ENCODE measurements at places on chromosomes 7 and 10.

DNA sequence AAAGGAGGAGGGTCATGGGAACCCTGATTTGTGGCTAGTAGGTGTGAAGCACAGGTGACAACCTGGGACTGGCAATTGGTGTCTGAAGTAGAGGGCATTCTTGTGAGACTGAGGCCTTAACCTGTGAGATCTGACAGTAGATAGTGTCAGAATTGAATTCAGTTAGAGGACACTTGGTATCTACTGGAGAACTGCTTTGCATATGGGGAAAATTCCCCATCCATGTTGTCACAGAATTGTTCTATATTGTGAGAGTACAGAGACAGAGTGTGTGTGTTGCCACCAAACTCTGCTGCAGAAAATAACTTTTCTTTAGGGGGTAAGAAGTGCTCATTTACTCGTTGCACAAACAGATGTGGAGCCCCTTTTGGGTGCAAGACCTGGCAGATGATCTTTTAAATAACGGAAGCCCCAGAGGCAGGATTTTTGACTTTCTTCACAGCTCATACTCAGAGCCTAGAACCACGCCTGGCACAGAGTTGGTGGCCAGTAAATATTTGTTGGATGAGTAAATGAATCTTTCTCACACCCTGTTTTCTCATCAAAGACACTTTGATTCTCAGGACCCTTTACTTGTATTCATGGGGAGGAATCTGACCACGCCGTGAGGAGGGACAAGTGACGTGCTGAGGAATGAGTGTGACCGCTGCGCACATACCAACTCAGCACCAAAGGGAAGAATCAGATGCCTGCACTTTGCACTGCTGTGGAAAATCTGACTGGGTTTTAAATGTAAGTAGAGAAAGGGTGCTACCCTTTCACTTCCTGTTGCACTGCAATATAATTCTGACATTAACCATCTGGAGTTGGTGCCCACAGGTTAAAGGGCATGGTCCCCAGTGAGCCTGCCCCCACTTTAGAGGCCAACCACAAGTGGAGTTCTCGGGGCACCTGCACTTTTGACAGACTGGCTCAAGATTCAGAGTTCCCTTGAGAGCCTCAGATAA lies 39.2 kb upstream of the SDHAF3 start:
- DNase-seq, result no peak

GRCh38 chr10:101162677-101163076 lies 31.6 kb downstream of the TLX1 start:
- peak; percentile 27 for DNase-seq

DNA sequence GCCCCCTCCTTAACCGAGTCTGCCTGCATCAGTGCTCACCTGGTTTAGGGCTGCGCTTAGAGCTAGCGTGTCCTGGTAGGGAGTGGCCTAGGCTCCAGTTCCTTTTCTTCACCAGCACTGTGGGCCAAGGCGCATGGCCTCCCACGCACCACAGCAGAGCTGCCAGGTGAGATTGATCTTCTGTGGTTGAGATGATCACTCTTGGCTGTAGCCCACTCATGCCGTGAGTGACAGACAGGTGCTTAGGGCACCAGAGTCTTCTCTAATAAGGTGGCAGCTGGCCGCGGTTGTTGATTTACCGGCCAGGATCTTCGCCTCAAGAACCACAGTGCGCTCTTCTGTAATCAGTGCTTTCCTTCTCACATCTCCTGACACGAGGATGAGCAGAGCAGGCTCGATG lies 157.2 kb upstream of the INSYN2A start:
- no peak for DNase-seq

DNA sequence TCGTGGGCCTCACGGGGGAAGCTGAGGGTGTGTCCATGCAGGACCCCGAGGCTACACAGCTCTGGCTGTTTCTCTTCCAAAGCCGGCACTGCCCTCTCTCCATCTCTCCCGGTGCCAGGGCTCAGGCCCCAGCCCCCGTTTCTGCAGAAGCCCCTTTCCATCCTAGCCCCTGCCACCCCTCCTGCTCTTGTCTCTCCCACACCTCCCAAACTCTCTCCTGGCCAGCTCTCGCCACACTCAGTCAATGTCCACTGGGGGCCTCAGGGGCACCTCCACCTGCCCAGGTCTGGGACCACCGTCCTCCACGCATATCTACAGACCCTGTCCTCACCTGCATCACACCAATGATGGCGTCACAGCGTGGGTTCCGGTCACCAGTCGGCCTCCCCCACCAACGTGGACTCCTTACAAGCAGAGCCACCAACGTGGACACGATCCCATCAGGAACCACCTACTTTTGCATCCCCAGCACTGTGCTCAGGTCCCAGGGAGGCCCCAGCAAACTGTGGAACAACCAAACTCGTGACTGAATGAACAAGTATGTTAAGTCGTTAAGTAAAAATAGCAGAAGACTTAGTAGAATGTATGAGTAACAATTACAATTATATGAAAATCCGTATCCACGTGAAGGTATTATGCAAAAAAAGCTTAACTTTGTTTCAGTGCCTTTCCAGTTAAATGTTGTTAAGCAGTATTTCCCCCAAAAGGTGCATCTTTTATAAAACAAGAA lies 38.4 kb downstream of the DIP2C start:
- DNase-seq, result no peak

- no peak for DNase-seq
These were observed 367.8 kb upstream of the GALNT17 start for GRCh38 chr7:70763961-70764691.

DNA sequence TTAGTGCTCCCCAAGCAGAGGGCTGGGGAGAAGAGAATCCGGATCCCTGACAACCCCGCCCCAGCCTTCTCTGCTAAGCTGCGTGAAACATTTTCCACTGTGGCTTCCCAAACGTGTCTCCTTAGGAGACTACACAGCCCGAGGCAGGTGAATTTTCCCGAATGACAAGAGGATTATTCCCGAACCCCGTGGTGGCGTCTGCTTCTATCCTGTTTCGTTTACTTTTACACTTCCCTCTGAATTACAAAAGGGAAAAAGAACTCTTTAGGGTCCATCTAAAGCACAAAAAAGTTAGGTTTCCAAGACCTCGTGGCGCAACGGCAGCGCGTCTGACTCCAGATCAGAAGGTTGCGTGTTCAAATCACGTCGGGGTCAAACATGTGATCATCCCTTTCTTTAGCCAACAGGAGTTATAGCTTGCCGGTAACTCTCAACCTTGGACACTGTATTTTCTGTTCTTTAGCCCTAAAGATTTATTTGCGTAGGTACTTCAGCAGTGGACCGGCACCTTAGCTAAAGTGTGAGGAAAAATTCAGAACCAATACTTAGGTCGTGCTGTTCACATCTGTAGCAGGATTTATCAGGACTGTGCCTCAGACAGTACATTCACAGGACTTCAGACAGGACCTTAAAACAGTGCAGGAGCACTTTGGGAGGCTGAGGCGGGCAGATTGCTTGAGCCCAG lies 3.2 kb upstream of the ZNF789 start:
- no peak for DNase-seq

- no peak for DNase-seq
These were observed 509.9 kb upstream of the GALNT17 start for GRCh38 chr7:70621954-70622600.

- DNase-seq, result no peak
These were observed 601.9 kb upstream of the GALNT17 start for GRCh38 chr7:70529914-70530585.

DNA sequence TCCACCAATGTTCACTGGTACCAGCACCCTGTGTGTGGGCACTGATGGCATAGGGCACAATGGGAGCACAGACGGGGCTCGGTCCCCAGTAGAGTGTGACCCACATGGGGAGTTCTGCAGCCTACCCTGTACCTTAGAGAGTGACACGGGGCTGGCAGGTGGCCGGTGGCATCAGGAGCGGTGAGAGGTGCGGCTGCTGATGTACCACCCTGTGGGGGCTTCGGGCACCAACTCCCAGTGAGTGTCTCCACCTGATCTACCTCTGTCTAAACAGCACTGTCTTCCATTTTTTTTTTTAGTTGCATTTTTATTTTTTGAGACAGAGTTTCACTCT lies 4.1 kb downstream of the JAKMIP3 start:
- DNase-seq, result no peak

- no peak for DNase-seq
These were observed 763.3 kb downstream of the SORCS1 start for GRCh38 chr10:106401161-106401560.

GRCh38 chr7:43142703-43143102 lies 30.3 kb downstream of the HECW1 start:
- no peak for DNase-seq

GRCh38 chr10:15472008-15472407 lies 100.9 kb upstream of the FAM171A1 start:
- DNase-seq, result no peak

DNA sequence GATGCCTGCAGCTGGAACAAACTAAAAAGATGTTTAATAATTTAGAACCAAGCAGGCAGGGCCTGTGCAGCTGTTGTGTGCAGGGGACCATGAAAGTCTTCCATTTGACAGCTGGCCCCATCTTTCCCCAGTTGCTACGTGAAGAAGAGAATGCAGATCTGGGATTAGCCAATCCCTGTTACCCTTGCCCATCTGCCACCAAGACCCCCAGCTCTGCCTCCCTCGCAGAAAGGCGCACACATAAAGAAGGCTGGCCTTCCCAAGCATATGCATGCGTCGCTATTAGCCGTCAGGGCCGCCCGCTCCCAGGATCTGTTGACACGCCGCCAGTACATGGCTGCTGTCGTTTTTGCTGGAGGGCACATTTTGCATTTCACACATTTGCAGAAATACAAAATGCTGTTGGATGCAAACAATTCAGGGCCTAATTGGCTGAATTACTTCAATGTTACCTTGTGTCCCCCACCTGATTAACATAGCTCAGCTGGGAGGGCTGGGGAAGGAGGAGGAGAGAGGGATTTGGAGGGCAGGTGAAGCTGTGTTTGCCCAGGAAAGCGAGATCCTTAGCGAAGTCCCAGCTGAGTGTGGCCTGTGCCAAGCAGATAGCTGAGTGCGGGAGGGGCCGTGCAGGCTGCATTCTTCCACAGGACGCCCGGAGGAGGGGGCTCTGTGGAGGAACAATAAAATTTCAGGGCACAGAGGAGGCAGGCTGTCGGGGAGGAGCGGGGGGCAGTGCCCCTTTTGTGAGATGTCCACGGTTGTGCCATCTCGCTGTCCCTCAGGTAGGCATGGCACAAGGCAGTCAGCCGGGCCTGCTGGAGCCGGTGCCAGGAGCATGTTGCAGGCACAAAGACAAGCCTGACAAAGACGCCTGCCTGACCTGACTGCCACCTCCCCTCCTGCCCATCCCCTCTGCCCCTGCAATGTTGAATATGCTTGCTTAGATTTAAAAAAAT lies 443.0 kb upstream of the MKI67 start:
- no peak for DNase-seq

DNA sequence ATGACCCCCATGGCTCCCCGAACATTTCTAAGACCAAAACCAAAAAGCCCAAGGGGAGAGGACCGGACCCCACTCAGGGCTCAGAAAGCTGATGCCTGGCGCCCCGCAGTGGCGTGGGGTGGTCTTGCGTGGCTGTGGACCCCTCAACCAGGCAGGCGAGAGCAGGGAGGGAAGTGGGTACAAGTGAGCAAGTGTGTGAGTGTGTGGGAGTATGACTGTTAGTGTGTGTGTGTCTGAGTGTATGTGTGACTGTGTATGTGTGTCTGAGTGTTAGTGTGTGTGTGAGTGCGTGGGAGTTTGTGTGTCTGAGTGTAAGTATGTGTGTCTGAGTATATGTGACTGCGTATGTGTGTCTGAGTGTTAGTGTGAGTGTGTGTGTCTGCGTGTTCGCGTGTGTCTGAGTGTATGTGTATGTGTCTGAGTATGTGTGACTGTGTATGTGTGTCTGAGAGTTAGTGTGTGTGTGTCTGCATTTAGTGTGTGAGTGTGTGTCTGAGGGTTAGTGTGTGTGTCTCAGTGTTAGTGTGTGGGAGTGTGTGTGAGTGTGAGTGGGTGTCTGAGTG lies 34.0 kb upstream of the INSIG1 start:
- no peak for DNase-seq

GRCh38 chr7:152866125-152866524 lies 106.6 kb downstream of the ACTR3B start:
- no peak for DNase-seq

- DNase-seq, result peak; percentile 9
These were observed 225.9 kb downstream of the PAXIP1 start for GRCh38 chr7:154777023-154777422.

- DNase-seq, result no peak
These were observed 2.0 kb upstream of the PITX3 start for GRCh38 chr10:102243309-102243708.

- no peak for DNase-seq
These were observed 184.2 kb upstream of the TMEM196 start for GRCh38 chr7:19957664-19958063.

DNA sequence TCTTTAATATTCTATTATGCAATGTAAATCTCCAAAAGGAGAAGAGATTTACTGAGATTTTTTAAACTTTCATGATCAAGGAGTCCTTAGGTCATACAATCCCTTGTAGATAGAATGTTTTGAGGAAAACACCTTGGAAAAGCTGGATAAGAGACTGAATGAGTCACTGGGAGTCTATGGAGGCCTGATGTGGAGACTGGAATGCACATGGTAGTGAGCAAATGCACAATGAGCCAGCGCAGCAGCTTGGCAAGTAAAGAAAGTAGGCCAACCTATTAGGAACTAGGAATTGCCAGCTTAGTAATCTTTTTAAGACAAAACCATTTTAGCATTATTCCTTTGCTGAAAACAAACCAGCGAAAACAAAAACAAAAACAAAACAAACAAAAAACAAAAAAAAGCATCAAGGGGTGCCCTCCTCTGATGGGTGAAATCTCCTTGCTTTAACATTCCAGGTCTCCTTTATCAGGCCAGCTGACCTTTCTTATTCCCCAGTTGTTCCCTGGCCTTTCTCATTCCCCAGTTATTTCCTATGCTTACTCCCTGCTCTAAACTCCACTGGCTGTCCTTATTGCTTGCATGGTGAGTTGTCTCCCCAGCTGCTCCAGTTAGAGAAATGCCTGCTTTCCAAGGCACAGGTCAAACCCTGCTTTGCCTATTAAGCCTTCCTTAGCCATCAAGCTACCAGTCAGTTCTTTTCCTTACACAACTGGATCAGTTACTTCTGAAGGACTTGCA lies 135.8 kb downstream of the PLCE1 start:
- no peak for DNase-seq

- no peak for DNase-seq
These were observed 194.4 kb downstream of the MYOF start for GRCh38 chr10:93287775-93288174.

DNA sequence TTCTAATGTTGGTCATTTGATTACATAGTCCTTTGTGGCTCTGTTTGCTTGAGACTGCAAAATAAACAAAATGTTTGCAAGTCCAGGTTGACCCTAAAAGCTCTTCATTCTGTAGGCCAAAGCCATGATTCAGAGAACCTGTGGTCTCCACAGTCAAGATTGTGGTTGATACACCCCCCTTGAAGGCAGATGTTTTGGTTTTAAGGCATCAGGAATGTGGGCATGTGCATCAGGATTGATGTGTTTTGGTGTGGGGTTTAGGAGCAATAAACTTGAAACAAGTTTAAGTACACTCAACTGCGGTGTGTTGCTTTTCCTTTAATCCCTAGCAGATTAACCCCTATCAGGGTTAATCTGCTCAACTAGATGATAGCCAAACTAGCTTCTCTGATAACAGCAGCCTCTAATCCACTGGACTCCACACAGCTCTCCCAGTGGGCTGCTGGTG lies 379.1 kb upstream of the GALNT17 start:
- DNase-seq, result no peak

GRCh38 chr7:34070511-34071323 lies 165.4 kb downstream of the BMPER start:
- peak; percentile 5 for DNase-seq
